Ascending aorta (tissue), 2 donors: ENCODE measurements at places on chromosomes 7 and 10. TPM values are rescaled to one million over a fixed set of nuclear protein-coding genes. Genes with fewer than 3 reads are reported as not detected.

Gene MBL2
- total RNA-seq = not detected

Gene CD36
- 302 TPM for total RNA-seq

Gene SHTN1
- total RNA-seq = 3.0 TPM

Gene PAPOLB
- total RNA-seq = not detected

Gene HMX2
- total RNA-seq = not detected

DNA sequence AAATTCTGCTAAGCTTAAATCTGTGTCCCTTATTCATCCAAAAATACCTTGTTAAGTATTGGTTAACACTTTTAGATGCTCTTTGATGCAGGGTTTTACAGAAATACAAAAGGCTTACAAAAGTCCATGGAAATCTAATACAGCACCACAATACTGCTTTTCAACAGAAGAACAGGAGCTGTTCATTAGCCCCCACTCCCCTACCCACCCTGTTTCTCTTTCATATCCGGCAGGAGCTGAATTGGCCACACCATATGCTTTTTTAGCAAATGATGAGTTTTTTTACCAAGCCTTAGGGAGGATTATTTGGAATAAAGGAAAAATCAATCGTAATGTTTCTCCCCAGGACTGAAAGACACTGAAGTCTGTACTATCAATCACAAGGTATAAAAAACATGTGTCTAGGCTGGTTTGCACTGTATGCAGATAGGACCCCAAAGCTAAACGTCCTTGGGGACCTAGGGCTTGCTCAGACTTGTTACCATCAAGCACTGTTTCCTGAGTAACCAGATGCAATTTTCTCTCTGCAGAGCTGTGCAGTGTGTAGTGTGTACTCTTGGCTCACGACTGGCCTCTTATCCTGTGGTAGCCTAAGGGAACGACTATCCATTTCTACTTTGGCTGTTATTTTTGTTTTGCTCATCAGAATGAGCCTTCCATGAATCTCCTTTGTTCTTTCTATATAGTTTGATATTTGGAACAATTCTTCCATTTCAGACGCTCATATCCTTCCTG lies 143.3 kb upstream of the LRGUK start:
- no peaks in the 10 kb centered on the region for H3K36me3 ChIP-seq
- no peak overlapping the region for H3K27ac ChIP-seq
- no peak overlapping the region for H3K4me3 ChIP-seq
- H3K4me1 ChIP-seq = no peaks in the 10 kb centered on the region

GRCh38 chr7:137975221-137975620 lies 26.7 kb downstream of the CREB3L2 start:
- peak overlapping the region; percentile 91 for H3K27ac ChIP-seq
- DNase-seq = peak; percentile 79
- no peaks in the 10 kb centered on the region for H3K27me3 ChIP-seq
- H3K36me3 ChIP-seq = no peaks in the 10 kb centered on the region
- H3K4me3 ChIP-seq = no peak overlapping the region
- peaks cover 83% of the 10 kb centered on the region for H3K4me1 ChIP-seq

- no peaks in the 10 kb centered on the region for H3K27me3 ChIP-seq
- no peak overlapping the region for H3K27ac ChIP-seq
- H3K36me3 ChIP-seq = no peaks in the 10 kb centered on the region
- no peaks in the 10 kb centered on the region for H3K4me1 ChIP-seq
- H3K4me3 ChIP-seq = no peak overlapping the region
Measured at GRCh38 chr7:120164-120991, 72.0 kb upstream of the FAM20C start.

- DNase-seq = no peak
- H3K27me3 ChIP-seq = no peaks in the 10 kb centered on the region
- H3K4me1 ChIP-seq = no peaks in the 10 kb centered on the region
- no peak overlapping the region for H3K4me3 ChIP-seq
- no peaks in the 10 kb centered on the region for H3K36me3 ChIP-seq
- no peak overlapping the region for H3K27ac ChIP-seq
Measured at GRCh38 chr7:101832205-101832631, 14.8 kb downstream of the CUX1 start.

- no peaks in the 10 kb centered on the region for H3K27me3 ChIP-seq
- peaks cover 3% of the 10 kb centered on the region for H3K4me1 ChIP-seq
- no peaks in the 10 kb centered on the region for H3K36me3 ChIP-seq
Measured at GRCh38 chr7:105881439-105881838, 5.0 kb upstream of the ATXN7L1 start.

DNA sequence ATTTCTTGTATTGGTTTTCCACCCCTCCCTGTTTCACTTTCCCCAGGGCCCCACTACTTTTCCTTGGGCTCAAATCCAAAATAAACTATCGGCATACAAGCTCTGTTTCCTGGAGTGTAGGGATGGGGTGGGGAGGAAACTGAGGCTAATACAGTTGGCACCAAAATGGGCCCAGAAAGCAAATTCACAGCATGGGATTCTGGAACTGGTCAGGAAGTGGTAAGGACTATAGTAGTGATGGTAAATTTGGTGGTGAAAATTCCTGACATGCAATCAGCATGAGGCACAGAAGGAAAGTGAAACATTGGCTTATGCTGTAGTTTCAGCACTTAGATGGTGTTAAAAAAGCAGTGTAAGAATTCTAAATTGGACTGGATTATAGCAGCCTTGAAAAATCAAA lies 8.7 kb upstream of the SAMD9L start:
- H3K4me3 ChIP-seq = no peak overlapping the region
- H3K4me1 ChIP-seq = no peaks in the 10 kb centered on the region
- no peak overlapping the region for H3K27ac ChIP-seq
- DNase-seq = no peak

GRCh38 chr10:48990226-48990625 lies 50.6 kb upstream of the LRRC18 start:
- H3K4me3 ChIP-seq = no peak overlapping the region
- no peak for DNase-seq
- H3K4me1 ChIP-seq = no peaks in the 10 kb centered on the region
- no peak overlapping the region for H3K27ac ChIP-seq

DNA sequence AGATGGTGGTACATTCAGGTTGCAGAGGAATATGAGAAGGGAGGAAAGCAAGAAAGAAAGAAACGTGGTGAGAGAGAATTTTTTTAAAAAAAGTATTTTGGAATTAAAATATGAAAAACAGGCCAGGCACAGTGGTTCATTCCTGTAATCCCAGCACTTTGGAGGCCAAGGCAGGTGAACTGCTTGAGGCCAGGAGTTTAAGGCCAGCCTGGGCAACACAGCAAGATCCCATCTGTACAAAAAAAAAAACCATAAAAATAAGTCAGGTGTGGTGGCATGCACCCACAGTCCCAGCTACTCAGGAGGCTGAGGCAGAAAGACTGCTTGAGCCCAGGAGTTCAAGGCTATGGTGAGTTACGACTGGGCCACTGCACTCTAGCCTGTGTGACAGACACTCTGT lies 112.1 kb downstream of the PARD3 start:
- DNase-seq = no peak
- peak overlapping the region; percentile 20 for H3K27ac ChIP-seq
- H3K27me3 ChIP-seq = no peaks in the 10 kb centered on the region
- peaks cover 12% of the 10 kb centered on the region for H3K4me1 ChIP-seq

DNA sequence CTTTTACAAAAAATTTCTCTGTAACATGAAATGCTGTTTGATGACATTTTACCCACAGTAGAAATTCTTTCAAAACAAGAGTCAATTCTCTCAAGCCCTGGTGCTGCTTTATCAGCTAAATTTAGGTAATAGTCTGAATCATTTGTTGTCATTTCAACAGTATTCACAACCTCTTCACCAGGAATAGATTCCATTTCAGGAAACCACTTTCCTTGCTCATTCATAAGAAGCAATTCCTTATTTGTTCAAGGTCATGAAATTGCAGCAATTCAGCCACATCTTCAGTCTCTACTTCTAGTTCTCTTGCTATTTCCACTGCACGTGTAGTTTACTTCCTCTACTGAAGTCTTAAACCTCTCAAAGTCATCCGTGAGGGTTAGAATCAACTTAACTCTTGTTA lies 14.1 kb downstream of the STAG3 start:
- H3K27ac ChIP-seq = no peak overlapping the region
- H3K4me1 ChIP-seq = no peaks in the 10 kb centered on the region
- no peaks in the 10 kb centered on the region for H3K27me3 ChIP-seq
- H3K36me3 ChIP-seq = no peaks in the 10 kb centered on the region
- H3K4me3 ChIP-seq = no peak overlapping the region

- H3K36me3 ChIP-seq = no peaks in the 10 kb centered on the region
- no peak for DNase-seq
- no peak overlapping the region for H3K27ac ChIP-seq
- H3K27me3 ChIP-seq = no peaks in the 10 kb centered on the region
- H3K4me3 ChIP-seq = no peak overlapping the region
Measured at GRCh38 chr7:116786791-116787443, 75.5 kb upstream of the CAPZA2 start.

- no peak overlapping the region for H3K4me3 ChIP-seq
- DNase-seq = no peak
- no peaks in the 10 kb centered on the region for H3K36me3 ChIP-seq
- no peaks in the 10 kb centered on the region for H3K4me1 ChIP-seq
Measured at GRCh38 chr7:97982647-97983046, 7.3 kb downstream of the OCM2 start.

DNA sequence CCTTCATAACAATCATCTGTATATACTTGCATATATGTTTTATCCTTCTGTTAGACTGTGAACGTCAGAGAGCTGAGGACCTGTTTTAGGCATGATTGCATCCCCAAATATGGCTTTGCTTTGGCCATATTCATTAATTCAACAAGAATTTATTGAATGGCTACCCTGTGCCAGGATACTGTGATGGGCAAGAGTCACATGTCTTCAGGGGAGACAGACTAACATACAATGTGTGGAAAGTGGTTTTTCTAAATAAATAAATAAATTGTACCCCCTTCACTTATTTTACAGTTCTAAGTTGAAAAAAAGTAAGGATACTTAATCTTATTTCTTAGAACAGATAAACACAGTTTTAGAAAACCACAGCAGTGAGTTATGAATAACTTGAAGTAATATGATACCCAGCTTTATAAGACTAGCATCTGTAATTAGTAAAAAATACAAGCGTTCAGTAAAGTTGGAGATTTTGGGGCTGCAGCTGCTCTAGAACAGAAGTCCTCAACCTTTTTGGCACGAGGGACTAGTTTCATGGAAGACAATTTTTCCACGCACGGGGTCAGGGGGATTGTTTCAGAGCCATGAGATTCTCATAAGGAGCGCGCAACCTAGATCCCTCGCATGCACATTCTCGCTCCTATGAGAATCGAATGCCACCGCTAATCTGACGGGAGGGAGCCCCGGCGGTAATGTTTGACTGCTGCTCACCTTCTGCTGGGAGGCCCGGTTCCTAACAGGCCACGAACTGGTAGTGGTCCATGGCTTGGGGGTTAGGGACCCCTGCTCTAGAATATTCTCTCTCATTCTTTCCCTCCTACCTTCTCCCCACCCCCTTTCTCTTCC lies 89.4 kb upstream of the MTPN start:
- H3K27me3 ChIP-seq = no peaks in the 10 kb centered on the region
- H3K4me1 ChIP-seq = no peaks in the 10 kb centered on the region
- no peak for DNase-seq
- no peak overlapping the region for H3K27ac ChIP-seq
- no peak overlapping the region for H3K4me3 ChIP-seq
- H3K36me3 ChIP-seq = no peaks in the 10 kb centered on the region

DNA sequence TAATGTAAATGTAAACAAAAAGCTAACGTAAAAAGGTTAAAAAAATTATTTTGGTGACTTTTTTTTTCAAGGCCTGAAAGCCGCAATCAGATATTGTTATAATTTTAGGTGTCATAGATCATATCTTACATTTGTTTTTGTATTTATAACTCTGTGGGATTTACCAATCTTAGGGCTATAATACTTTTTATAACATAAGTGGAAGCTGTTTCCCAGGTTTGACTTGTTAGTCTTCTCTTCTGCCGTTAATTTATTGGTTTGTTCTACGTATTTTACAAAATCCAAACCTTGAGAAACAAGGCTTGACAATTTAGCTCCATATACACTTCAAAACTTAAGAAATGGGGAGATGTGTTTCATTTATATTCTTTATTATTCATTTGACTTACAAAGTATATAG lies 119.4 kb downstream of the EVX1 start:
- H3K27me3 ChIP-seq = no peaks in the 10 kb centered on the region
